Activated CD8-positive, alpha-beta memory T cell treated with anti-CD3 and anti-CD28 coated beads for 36 hours (primary cell): ENCODE measurements at places on chromosomes 7 and 10. TPM values are rescaled to one million over a fixed set of nuclear protein-coding genes. Genes with fewer than 3 reads are reported as not detected.

Gene HOXA3
- not detected for total RNA-seq

Gene SMKR1
- 11.7 TPM for total RNA-seq

Gene EBLN1
- not detected for total RNA-seq

Gene RAMP3
- not detected for total RNA-seq

Gene PCLO
- not detected for total RNA-seq

Gene SFRP5
- not detected for total RNA-seq

Gene NUTM2D
- total RNA-seq = 1.5 TPM

Gene FAM24A
- total RNA-seq = not detected

Gene ZNF107
- 12.7 TPM for total RNA-seq

Gene NUDT1
- 86.8 TPM for total RNA-seq

Gene TMEM196
- total RNA-seq = not detected

Gene BMS1
- 40.7 TPM for total RNA-seq

Gene PLOD3
- total RNA-seq = 45.7 TPM

Gene ALDH18A1
- total RNA-seq = 121 TPM

Gene SCD
- total RNA-seq = 153 TPM

Gene TSPAN12
- not detected for total RNA-seq

Gene AKR1C4
- total RNA-seq = not detected

Gene NEURL1
- total RNA-seq = 2.1 TPM

Gene BTBD16
- not detected for total RNA-seq

Gene GNAT3
- not detected for total RNA-seq

Gene MMRN2
- not detected for total RNA-seq

Gene NET1
- total RNA-seq = 30.0 TPM

Gene FAM25A
- total RNA-seq = not detected

Gene FIGNL1
- 48.1 TPM for total RNA-seq

Gene AEBP1
- total RNA-seq = 14.0 TPM

Gene CYP26C1
- total RNA-seq = 0.04 TPM

Gene WEE2
- total RNA-seq = not detected

Gene CCDC146
- 1.0 TPM for total RNA-seq

Gene SFRP4
- total RNA-seq = not detected

Gene OR2A1
- not detected for total RNA-seq

Gene DDC
- 0.71 TPM for total RNA-seq

Gene CTAGE15
- 0.42 TPM for total RNA-seq

Gene HOXA11
- not detected for total RNA-seq

Gene MALRD1
- total RNA-seq = not detected

Gene HECTD2
- 7.0 TPM for total RNA-seq

Gene SPDYE16
- not detected for total RNA-seq

Gene TSPAN13
- 0.63 TPM for total RNA-seq

Gene PBLD
- total RNA-seq = 0.84 TPM

Gene TMEM72
- total RNA-seq = not detected

Gene CYREN
- 71.7 TPM for total RNA-seq

Gene FASTK
- 78.3 TPM for total RNA-seq
